Fibroblast of lung (primary cell): ENCODE measurements at places on chromosomes 6 and 20. TPM values are rescaled to one million over a fixed set of nuclear protein-coding genes. Genes with fewer than 3 reads are reported as not detected.

The OR2B6 gene
- not detected in 2 replicates for polyA plus RNA-seq

The LY86 gene
- not detected in 2 replicates for polyA plus RNA-seq

The OR2J3 gene
- not detected in 2 replicates for polyA plus RNA-seq

The NMBR gene
- 0.05 TPM in 1 of 2 replicates, not detected in the other for polyA plus RNA-seq

The TSPYL4 gene
- 21.6 and 25.0 TPM in 2 replicates for polyA plus RNA-seq

The ARMH2 gene
- polyA plus RNA-seq: not detected in 2 replicates

The EBF4 gene
- polyA plus RNA-seq: 0.16 and 0.35 TPM in 2 replicates

The MOG gene
- not detected in 2 replicates for polyA plus RNA-seq
